ENCODE measurements at places on chromosomes 3 and 15.

DNA sequence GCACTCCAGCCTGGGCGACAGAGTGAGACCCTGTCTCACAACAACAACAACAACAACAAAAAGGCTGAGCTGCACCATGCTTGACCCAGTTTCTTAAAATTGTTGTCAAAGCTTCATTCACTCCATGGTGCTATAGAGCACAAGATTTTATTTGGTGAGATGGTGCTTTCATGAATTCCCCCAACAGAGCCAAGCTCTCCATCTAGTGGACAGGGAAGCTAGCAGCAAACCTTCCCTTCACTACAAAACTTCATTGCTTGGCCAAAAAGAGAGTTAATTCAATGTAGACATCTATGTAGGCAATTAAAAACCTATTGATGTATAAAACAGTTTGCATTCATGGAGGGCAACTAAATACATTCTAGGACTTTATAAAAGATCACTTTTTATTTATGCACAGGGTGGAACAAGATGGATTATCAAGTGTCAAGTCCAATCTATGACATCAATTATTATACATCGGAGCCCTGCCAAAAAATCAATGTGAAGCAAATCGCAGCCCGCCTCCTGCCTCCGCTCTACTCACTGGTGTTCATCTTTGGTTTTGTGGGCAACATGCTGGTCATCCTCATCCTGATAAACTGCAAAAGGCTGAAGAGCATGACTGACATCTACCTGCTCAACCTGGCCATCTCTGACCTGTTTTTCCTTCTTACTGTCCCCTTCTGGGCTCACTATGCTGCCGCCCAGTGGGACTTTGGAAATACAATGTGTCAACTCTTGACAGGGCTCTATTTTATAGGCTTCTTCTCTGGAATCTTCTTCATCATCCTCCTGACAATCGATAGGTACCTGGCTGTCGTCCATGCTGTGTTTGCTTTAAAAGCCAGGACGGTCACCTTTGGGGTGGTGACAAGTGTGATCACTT lies 2.0 kb downstream of the CCR5 start:
- DNase-seq = no peak

GRCh38 chr3:110646496-110646895 lies 425.1 kb upstream of the NECTIN3 start:
- no peak for DNase-seq

GRCh38 chr3:44058022-44058867 lies 183.4 kb upstream of the TOPAZ1 start:
- DNase-seq = peak; percentile 28

- DNase-seq = peak; percentile 82
These were observed 5.4 kb upstream of the ALDH1A2 start for GRCh38 chr15:58070801-58071418.

DNA sequence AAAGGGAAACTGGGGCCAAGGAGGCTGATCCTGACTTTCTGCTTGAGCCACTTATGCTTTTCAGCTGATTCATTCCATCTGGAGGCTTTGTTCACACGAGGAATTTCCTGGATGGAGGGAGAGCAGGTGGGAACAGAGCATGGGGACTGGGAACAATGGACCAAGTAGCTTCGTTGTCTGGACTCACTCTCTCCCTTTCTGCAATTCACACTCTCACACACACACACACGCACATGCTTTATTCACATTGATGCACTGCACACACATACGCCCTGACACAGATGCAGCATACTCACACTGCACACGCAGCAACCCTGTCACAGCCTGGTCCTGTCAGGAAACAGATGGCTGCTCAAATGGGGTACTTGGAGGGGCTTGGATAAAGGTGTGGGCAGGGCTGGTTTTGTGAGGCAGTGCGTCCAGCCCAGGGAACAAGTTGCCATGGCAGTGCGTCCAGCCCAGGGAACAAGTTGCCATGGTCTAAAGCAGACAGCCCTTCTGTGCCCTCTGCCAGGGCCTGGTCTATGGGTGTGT lies 19.8 kb upstream of the CHCHD6 start:
- no peak for DNase-seq

DNA sequence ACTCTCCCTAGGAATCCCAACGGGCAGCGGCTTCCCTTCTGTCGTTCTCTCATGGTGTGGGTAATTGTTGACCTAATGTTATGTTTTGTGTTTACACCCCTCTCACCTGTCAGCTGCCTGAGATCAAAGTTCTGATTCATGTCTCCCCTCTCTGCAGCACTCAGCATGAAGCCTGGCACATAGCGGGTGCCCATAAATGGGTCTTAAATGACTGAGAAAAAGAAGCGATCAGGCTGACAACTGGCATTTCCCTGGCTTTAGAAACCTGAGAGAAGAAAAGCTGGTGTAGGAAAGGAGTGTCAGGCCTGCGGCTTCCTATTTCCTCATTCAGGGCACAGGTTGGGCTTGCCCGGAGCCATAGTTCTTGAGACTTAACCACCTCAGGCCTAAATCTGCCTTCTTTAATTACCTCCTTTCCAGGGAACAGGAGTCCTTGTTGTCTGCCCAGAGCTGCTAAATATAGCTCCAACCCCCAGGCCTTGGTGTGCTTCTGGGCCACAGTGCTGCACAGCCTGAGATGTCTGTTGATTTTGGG lies 31.8 kb downstream of the LPP start:
- no peak for DNase-seq

DNA sequence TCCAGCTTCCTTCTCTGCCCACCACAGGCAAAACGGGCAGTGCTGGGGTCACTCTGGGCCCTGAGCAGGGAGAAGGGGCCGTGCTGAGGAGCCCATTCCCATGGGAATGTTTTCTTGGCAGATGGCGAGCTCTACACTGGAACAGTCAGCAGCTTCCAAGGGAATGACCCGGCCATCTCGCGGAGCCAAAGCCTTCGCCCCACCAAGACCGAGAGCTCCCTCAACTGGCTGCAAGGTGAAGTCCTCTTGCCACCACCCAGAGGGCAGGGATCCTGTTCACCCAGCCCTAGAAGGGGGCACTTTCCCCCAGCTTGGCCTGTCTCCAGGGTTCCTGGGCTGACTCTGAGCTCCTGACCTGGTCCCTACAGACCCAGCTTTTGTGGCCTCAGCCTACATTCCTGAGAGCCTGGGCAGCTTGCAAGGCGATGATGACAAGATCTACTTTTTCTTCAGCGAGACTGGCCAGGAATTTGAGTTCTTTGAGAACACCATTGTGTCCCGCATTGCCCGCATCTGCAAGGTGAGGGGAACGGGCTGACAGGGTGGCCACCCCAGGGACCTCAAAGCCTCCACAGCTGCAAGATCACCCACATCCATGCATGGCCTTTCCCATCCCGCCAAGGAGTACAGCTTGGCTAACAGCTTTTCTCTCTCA lies 12.4 kb downstream of the CIB1 start:
- DNase-seq = peak; percentile 67

GRCh38 chr3:128489927-128490649 lies 2.9 kb downstream of the GATA2 start:
- peak; percentile 68 for DNase-seq

- no peak for DNase-seq
These were observed 250.5 kb upstream of the RORA start for GRCh38 chr15:61479613-61480012.

DNA sequence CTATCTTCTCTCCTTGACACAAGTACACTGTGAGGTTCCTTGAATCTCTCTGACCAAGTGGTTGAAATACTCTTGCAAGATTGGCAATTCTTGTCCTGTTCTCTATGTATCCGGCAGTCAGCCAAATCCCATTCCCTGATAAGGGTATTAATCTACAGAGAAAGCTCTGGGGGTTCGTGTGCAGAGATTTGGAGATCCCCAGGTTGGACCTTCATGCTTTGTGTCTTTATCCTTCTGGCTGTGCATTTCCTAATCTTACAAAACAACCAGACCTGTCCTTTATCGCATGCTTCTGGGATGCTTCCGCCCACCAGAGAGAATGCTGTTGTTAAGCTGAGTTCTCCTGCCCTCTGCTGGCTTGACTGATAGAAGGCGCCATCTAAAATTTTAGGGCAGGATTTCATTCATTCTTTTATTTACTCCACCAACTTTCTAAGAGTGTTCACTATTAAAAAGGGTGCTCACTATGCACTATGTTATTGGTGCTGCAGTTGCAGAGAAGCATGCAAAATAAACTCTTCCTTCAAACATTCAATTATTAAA lies 8.6 kb upstream of the SST start:
- peak; percentile 78 for DNase-seq

GRCh38 chr3:71690341-71690841 lies 34.8 kb downstream of the EIF4E3 start:
- no peak for DNase-seq

- DNase-seq = no peak
These were observed 58.5 kb upstream of the PLXNA1 start for GRCh38 chr3:126924458-126924857.

DNA sequence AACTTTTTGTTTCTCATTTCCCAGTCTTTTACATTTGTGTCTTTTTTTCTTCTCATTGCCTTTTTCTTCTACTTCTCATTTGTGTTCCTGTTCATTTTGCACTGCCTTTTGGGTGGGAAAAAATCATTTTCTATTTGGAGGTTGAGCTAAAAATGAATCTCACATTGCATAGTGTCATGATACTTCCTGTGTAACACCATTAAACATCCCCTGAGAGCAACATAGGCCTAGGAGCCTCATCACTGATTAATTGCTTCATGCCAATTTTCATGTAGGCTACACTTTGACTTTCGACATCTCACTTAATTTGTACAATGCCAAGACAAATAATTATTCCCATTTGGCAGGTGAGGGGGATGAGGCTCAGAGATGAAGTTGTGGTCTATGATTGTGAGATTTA lies 279.2 kb downstream of the EDEM1 start:
- DNase-seq = no peak

DNA sequence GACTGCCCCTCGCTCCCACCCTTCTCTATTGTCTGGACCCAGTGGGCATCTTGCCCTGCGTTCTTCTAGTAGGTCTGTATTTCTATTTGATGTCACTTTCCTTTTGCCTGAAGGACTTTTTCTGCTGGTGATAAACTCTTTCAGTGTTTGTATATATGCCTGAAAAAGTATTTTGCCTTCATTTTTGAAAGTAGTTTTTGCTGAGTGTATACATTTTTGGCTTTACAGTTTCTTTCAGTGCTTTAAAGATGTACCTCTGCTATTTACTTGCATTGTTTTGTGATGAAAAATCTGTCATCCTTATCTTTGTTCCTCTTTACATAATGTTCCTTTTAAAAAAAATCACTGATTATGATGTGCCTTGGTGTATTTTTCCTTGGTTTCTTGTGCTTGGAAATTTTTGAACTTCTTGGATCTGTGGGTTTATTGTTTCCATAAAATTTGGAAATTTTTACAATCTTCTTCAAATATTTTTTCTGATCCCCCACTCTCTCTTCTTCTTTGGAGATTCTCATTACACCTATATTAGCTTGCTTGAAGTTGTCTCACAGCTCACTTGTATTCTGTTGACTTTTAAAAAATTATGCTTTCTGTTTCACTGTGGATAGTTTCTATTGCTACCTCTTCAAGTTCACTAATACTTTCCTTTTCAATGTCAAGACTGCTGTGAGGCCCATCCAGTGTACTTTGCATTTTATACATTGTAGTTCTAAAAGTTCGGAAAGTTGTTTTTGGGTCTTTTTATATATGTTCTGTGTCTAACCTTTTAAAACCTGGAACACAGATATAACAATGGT lies 67.8 kb downstream of the RGMA start:
- no peak for DNase-seq

- DNase-seq = no peak
These were observed 20.4 kb upstream of the PARL start for GRCh38 chr3:183904833-183905780.

- DNase-seq = peak; percentile 22
These were observed 220.5 kb upstream of the ADAMTS9 start for GRCh38 chr3:64908251-64908685.

DNA sequence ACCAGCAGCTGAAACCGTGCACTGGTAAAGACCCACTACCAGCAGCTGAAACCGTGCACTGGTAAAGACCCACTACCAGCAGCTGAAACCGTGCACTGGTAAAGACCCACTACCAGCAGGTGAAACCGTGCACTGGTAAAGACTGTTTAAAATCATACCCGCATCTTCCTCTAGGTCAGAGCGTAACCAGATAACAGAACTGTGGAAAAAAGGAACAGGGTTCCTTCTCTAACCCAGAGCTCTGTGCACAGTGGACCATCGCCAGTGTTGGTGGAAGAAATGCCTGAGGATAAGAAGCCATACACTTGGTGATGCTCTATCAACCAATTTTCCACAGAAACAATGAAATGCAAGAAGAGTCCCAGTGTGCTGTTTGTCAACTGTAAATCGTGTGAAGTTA lies 243.4 kb downstream of the NTRK3 start:
- no peak for DNase-seq

DNA sequence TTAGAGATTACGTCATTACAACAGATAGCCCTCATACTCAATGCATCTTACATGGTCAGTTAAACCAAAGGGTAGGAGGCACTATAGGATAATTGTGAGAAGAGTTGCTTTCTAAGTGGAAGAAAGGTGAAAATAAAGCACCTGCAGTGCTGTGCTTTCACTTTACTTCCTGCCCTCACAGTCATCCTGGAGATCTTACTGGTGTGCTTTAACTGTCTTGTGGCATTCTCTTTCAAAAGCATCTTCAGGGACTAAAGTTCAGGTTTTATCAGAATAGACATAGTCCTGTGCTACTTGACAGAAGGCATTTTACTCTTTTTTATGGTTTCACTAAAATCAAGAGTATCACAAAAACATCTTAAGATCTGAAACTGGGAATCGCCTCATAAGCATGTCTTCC lies 286.6 kb downstream of the ZBTB20 start:
- DNase-seq = no peak

GRCh38 chr15:70323111-70323851 lies 225.6 kb upstream of the TLE3 start:
- DNase-seq = peak; percentile 88

GRCh38 chr3:169085827-169086226 lies 577.7 kb downstream of the MECOM start:
- DNase-seq = no peak

DNA sequence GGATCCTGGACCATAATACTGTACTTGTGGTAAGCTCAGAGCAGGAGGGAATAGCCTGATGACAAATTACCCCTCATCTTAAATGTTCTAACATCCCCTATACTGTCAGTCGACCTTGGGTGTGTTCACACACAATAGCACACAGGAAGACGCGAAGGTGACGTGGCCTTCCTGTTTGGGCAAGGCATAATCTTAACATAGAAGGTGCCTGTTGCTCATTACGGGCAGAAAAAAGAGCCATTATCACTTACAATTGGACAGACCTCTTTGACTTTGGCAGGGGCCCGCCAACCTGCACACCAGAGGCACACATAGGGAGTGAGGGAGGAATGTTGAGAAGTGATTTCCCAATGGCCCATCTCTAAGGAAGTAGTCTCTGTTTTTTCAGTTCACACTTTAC lies 144.2 kb downstream of the ANO10 start:
- DNase-seq = no peak

DNA sequence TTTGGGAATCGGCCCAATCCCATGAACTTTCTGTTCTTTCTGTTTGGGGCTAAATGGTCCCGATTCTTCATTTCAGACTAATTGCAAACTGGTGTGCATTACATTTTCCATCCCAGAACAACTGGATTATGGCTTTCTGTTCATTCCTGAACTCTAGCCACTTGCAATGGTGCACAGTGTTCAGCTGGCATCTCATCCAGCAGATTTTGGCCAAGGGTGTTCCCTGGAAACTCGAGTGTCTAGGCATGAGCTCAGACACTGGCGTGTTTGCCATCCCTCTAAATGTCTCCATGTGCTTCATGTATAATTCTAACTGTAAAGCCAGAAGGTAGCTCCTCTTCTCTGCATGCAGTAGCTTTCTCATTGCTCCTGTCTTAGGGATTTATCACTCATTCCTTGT lies 97.1 kb upstream of the MYZAP start:
- DNase-seq = no peak

- DNase-seq = no peak
These were observed 26.6 kb downstream of the ITGB5 start for GRCh38 chr3:124860599-124860998.

All from A673 (cell line).